ENCODE measurements at places on chromosomes 5 and 9. TPM values are rescaled to one million over a fixed set of nuclear protein-coding genes. Genes with fewer than 3 reads are reported as not detected.

AMBP gene
- total RNA-seq, result not detected

DNA sequence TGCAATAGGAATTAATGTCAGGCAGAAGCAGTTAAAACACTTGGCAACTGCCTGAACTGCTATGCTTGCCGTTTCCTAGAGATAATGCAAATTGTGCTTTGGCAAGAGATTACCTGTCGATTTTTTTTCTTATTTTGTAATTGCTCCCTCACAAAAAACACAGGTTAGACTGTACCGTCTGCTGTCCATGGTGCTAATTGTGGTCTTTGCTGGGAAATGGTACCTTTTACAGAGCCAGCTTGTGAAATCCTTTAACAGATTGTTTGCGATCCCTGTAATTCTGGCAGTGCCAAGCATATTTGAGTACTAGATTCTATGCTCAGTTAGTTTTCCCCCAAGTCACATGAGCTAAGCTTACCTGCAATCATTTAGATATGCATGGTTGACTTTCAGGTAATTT, 2125.8 kb upstream of the WWC1 start:
- H3K27me3 ChIP-seq, result no peaks in the 10 kb centered on the region
- H3K4me3 ChIP-seq, result no peak overlapping the region
- no peaks in the 10 kb centered on the region for H3K4me1 ChIP-seq
- no peak for DNase-seq
- no peak overlapping the region for H3K27ac ChIP-seq

DOK3 gene
- total RNA-seq, result 4.8 TPM

DNA sequence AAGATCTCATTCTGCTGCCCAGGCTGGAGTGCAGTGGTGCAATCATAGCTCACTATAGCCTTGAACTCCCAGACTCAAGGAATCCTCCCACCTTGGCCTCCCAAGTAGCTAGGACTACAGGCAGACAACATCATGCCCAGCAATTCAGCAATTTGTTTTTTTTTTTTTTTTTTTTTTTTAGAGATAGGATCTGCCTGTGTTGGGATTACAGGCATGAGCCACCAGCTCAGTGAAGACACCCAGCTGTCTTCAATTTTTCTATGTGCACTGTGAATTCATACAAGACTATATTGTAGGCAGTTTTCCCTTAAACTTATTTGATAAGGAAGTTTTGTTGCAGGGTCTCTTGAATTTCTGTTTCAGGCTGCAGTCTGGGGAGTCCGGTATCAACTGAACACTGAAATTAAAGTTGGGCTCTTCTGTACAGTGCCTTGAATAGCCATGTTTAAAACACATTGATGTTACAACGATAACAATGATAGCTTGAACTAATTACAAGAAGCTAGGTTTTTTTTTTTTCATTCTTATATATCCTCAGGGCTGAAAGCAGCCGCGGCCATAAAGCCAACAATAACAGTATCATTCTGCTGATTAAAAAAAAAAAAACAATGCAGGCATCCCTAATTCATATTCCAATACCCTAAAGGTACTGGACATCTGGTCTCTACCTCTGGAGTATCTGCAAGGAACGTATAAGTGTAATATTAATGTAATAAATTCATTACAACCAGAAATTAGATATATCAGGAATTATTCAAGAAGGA, 63.5 kb downstream of the MPDZ start:
- H3K36me3 ChIP-seq, result no peaks in the 10 kb centered on the region
- no peak for DNase-seq
- H3K27me3 ChIP-seq, result no peaks in the 10 kb centered on the region
- H3K4me1 ChIP-seq, result no peaks in the 10 kb centered on the region
- no peak overlapping the region for H3K4me3 ChIP-seq

- no peak for DNase-seq
- no peak overlapping the region for H3K27ac ChIP-seq
- peaks cover 22% of the 10 kb centered on the region for H3K27me3 ChIP-seq
- no peaks in the 10 kb centered on the region for H3K36me3 ChIP-seq
Measured at GRCh38 chr9:69016191-69017096, 2.5 kb upstream of the PRKACG start.

DNA sequence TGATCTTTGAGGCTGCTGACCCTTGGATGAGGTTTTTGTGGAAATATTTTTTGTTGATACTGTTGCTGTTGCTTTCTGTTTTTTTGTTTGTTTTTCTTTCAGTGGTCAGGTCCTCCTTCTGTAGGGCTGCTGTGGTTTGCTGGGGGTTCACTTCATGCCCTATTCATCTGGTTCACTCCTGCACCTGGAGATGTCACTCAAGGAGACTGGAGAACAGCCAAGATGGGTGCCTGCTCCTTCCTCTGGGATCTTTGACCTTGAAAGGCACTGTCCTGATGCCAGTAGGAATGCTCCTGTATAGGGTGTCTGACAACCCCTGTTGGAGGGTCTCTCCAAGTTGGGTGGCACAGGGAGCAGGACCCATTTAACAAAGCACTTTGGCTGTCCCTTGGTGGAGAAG, 67.0 kb upstream of the ACTBL2 start:
- no peak overlapping the region for H3K27ac ChIP-seq
- H3K27me3 ChIP-seq, result no peaks in the 10 kb centered on the region
- no peak for DNase-seq
- no peaks in the 10 kb centered on the region for H3K4me1 ChIP-seq
- H3K4me3 ChIP-seq, result no peak overlapping the region
- H3K36me3 ChIP-seq, result no peaks in the 10 kb centered on the region

GRCh38 chr5:76371960-76372322, 31.1 kb upstream of the IQGAP2 start:
- no peaks in the 10 kb centered on the region for H3K27me3 ChIP-seq
- no peak for DNase-seq
- no peaks in the 10 kb centered on the region for H3K36me3 ChIP-seq

- H3K36me3 ChIP-seq, result no peaks in the 10 kb centered on the region
- peak overlapping the region; percentile 85 for H3K27ac ChIP-seq
Measured at GRCh38 chr5:41903382-41903891, 707 bp upstream of the RIMOC1 start.

DNA sequence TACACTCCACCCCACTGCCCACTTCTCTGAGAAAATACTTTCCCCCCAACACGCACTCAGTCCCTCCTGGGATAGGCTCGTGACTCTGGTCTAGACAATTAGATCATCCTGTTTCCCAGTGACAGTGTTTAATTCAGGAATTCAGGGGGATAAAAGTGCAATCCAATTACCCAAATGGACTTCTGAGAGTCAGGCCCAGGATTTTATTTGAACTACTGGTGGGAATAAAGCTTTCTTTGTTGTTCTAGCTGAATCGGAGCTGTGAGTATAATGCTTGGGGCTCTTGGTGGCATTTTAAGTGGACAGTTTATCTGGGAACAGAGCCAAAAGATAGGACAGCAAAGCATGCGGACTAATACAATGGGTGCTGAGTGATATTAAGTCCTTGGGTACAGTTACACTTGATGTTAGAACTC, 683.3 kb downstream of the MAT2B start:
- no peak overlapping the region for H3K4me3 ChIP-seq
- no peaks in the 10 kb centered on the region for H3K4me1 ChIP-seq
- no peaks in the 10 kb centered on the region for H3K36me3 ChIP-seq
- no peaks in the 10 kb centered on the region for H3K27me3 ChIP-seq
- DNase-seq, result no peak

PRDM9 gene
- not detected for total RNA-seq

SAXO1 gene
- total RNA-seq, result 0.79 TPM

- H3K27me3 ChIP-seq, result no peaks in the 10 kb centered on the region
- no peak overlapping the region for H3K4me3 ChIP-seq
- no peak overlapping the region for H3K27ac ChIP-seq
- H3K4me1 ChIP-seq, result no peaks in the 10 kb centered on the region
- no peaks in the 10 kb centered on the region for H3K36me3 ChIP-seq
- DNase-seq, result no peak
Measured at GRCh38 chr9:105357937-105358336, 89.9 kb upstream of the FSD1L start.

GRCh38 chr5:79200573-79201183, 35.3 kb upstream of the JMY start:
- no peaks in the 10 kb centered on the region for H3K36me3 ChIP-seq
- no peak overlapping the region for H3K27ac ChIP-seq
- no peaks in the 10 kb centered on the region for H3K4me1 ChIP-seq
- no peak for DNase-seq
- no peak overlapping the region for H3K4me3 ChIP-seq

DNA sequence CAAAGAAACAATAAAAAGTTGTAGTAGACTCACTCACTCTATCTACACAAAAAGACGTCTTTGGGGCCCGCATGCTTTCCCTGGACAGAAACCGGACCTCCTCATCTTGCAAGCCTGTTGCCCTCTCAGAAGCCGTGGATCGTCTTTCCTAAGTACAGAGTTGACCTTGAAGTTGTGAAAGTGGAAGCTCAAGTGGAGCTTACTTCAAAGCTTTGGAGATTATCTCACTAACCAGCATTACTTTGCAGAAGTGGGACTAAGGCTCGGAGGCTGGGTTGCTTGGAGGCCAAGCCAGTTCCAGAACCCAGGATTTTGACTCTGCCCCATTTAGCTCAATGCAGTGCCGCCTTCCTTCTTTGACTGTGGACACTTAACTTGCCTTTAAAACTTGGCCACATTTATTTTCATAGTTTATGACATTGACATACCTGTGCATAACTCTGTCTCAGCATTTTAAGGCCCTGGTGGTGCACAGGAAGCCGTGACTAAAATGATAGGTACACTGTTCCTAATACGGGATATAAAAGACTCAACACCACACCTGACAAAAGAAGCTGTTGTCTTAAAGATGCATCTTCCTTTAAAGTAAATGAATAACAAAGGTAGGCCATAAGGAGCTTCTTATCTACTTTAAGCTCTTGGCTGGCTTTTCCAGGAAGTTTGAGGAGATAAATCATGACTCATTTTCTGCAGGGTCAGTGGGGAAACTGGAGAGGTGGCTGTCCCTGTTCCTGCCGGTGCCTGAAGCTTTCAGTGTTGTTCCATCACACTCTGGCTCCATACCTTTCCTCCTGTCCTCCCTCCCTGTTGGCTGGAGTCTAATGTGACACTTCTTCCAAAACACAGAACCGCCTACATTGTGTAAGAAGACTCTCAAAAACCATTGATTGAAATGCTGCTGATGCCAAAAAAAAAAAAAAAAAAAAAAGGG, 10.7 kb downstream of the SLC25A25 start:
- no peaks in the 10 kb centered on the region for H3K27me3 ChIP-seq
- H3K4me3 ChIP-seq, result no peak overlapping the region
- peak overlapping the region; percentile 24 for H3K27ac ChIP-seq
- DNase-seq, result no peak
- H3K4me1 ChIP-seq, result peaks cover 2% of the 10 kb centered on the region
- H3K36me3 ChIP-seq, result no peaks in the 10 kb centered on the region

SLCO6A1 gene
- total RNA-seq, result not detected

MYOT gene
- not detected for total RNA-seq

DNA sequence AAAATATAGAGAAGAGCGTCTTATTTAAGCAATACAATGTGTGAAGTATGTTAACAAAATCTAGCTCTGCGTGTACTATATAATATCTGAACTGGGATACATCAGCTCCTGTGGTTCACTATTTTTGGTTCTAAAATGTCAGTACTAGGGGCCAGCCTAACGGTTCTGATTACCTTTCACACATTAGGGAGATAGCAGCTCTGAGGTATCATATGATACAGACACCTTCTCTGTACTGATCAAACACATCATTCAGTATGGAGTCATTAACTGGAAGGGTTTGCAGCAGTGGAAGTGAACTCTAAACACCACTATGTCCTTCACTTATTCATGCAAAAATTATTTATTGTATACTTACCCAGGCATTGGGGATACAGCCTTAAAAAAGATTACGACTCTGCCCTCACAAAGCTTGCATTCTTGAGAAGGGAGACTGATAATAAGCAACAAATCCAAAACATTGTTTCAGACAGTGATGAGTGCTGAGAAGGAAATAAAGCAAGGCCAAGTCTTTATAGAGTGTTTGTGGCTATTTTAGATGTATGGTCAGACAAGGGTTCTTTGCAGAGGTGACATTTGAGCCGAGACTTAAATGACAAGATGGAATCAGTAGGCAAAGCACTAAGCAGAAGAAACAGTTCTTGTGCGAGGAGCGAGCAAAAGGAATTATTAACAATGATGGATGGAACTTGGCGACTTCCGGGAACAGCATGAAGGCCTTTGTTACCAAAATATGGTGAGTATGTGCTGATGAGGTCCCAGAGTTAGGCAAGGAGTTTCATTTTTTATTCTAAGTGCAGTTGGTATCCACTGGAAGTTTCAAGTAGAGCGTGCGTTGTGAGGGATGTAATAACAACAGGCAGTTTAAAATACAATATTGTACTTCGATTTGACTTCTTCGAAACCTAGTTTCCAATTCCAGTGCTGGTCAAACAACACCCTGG, 1.8 kb upstream of the LNPEP start:
- DNase-seq, result no peak
- H3K4me3 ChIP-seq, result peak overlapping the region; percentile 94
- H3K36me3 ChIP-seq, result no peaks in the 10 kb centered on the region
- peaks cover 22% of the 10 kb centered on the region for H3K4me1 ChIP-seq

GRCh38 chr9:94861589-94862272, 135.2 kb downstream of the AOPEP start:
- H3K4me1 ChIP-seq, result peaks cover 29% of the 10 kb centered on the region
- peak overlapping the region; percentile 58 for H3K27ac ChIP-seq
- no peaks in the 10 kb centered on the region for H3K36me3 ChIP-seq
- no peak for DNase-seq
- no peak overlapping the region for H3K4me3 ChIP-seq

GRCh38 chr9:130311408-130312140, 46.0 kb downstream of the HMCN2 start:
- DNase-seq, result no peak
- H3K4me3 ChIP-seq, result no peak overlapping the region
- no peaks in the 10 kb centered on the region for H3K4me1 ChIP-seq
- no peaks in the 10 kb centered on the region for H3K27me3 ChIP-seq

DNA sequence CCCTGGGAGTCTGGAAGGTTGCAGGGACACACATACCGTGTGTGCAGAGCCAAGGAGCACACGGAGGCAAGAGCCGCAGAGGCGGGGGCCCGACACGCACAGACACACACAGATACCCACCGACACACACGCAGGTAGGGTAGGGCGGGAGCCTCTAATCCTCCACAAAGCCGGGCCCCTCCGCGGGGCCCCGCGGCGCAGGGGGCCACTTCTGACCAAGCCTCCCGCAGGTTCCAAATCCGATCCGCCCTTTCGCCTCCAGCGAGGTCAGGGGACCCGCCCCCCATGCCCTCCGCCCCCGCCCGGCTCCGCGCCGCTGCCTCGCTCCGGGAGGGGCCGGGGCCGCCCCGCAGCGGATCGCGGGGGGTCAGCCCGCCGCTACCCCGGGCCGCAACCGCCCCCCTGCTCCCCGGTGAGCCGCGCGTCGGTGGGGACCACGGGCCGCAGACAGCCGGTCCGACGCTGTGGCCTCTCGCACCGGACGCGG, 1.4 kb upstream of the LMX1B start:
- H3K4me1 ChIP-seq, result peaks cover 3% of the 10 kb centered on the region
- H3K4me3 ChIP-seq, result peak overlapping the region; percentile 50
- H3K27ac ChIP-seq, result no peak overlapping the region
- no peaks in the 10 kb centered on the region for H3K36me3 ChIP-seq
- H3K27me3 ChIP-seq, result peaks cover 86% of the 10 kb centered on the region

KCNV2 gene
- not detected for total RNA-seq

DNA sequence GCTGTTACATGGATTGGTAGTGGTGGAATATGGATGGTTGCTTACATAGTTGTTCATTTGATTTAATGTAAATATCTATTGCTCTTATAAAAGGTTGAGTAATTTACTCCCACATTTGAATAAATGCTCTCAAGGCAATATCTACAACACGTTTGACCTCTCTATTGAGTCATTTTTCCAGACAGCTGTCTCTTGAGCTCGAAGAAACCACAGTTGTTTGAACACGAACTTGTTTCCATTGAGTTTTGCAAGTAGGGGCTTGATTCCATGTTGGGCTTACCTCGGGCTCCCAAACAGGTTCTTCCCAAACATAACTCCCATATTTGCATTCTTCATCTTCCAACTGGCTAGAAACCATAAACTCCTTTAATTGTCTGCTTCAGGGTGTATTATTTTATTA, 115.0 kb upstream of the HMHB1 start:
- no peak overlapping the region for H3K27ac ChIP-seq
- H3K36me3 ChIP-seq, result no peaks in the 10 kb centered on the region
- no peak overlapping the region for H3K4me3 ChIP-seq
- DNase-seq, result no peak
- H3K4me1 ChIP-seq, result no peaks in the 10 kb centered on the region
- H3K27me3 ChIP-seq, result no peaks in the 10 kb centered on the region

All from T-cell (primary cell).